ENCODE measurements at places on chromosomes 6 and 20. TPM values are rescaled to one million over a fixed set of nuclear protein-coding genes. Genes with fewer than 3 reads are reported as not detected.

The VSX1 gene
- total RNA-seq = not detected

The FAM209B gene
- total RNA-seq = not detected

The SMLR1 gene
- total RNA-seq = not detected

The CGA gene
- 1.5 TPM for total RNA-seq

DNA sequence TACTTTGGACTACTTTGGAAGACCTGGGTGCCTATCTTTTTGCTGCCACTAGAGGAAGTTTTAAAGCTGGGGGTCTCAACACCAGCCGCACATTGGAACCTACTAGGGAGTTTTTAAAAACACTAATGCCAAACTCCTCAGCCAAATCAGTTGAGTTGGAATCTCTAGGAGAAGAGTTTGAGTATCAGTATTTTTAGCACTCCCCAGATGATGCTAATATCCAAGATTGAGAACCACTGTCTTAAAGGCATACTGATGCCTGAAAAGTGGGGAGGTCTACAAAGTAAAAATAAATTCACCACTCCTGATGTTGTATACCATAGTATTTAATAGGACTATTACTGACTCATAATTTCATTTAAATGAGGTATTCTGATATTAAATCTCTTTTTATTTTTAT, 62.9 kb upstream of the COL21A1 start:
- no peak for DNase-seq

DNA sequence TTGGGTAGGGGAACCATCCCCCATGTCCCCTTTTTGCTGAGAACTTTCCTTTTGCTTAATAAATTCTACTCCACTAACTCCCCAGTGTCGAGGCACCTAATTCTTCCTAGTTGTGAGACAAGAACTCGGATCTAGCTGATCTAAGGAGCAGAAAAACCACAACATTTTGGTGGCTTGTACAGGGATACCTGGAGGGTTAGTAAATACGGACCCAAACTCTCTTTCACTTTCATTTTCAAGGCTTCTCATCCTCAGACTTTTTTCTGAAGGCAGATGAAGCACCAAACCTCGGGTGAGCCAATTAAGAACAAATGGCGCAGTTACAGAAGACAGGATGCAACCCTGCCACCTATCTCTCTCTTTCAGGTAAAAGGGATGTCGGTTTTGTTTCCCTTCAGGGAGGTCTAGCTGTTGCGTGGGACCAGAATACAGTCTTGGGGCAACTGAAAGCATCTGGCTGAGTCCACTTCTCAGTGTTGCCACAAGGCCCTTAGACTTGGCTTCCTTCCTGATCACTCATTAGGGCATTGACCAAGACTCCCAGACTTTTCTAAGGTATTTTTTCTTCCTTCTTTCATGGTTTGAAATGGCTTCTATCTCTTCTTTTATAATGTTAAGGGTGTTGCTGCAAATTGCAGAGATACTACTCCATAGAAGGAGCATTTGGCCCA, 11.1 kb upstream of the HTR1B start:
- DNase-seq = no peak

DNA sequence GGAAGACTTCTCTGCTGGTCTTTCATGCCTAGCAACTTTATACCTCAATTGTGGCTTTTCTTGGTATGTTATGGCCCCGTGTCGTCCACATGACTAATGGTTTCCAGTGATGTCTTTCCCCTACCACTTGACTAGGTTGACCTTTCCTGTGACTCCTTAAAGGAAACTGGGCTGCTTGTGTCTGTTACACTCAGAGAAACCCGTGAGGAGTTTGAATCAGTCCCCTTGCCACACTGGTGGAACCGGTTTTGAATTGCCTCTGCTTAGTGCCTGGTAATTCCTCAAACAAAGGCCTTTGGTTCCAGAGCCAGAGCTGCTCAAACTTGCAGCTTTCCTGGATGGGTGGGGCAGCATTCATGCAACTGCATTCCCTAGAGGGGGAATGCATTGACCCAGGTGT, 21.9 kb downstream of the ECT2L start:
- DNase-seq = peak; percentile 84

GRCh38 chr20:46832555-46832954, 62.1 kb upstream of the EYA2 start:
- no peak for DNase-seq

- DNase-seq = peak; percentile 86
Measured at GRCh38 chr20:8853805-8854338, 215.0 kb upstream of the PLCB4 start.

Measured in HFFc6 (cell line).